ENCODE measurements at places on chromosomes 6 and 20.

DNA sequence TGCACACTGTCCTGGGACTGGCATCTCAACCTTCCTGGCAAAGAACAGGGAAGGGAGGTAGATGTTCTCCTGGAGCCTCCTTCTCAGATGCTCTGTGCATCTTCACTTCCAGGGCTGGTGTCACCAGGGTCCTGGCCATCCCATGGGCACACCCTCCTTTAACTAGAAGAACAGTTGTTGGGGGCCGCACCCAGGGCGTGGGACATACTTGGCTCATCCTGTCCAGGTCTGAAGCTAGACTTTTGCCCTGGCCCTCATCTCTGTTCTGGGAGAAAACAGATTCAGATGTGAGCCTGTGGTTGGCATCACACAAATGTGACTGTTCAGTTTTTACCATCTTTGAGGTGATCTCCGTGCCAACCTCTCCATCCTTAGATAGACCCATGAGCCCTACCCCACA lies 41.6 kb downstream of the FOXC1 start:
- DNase-seq, result no peak

DNA sequence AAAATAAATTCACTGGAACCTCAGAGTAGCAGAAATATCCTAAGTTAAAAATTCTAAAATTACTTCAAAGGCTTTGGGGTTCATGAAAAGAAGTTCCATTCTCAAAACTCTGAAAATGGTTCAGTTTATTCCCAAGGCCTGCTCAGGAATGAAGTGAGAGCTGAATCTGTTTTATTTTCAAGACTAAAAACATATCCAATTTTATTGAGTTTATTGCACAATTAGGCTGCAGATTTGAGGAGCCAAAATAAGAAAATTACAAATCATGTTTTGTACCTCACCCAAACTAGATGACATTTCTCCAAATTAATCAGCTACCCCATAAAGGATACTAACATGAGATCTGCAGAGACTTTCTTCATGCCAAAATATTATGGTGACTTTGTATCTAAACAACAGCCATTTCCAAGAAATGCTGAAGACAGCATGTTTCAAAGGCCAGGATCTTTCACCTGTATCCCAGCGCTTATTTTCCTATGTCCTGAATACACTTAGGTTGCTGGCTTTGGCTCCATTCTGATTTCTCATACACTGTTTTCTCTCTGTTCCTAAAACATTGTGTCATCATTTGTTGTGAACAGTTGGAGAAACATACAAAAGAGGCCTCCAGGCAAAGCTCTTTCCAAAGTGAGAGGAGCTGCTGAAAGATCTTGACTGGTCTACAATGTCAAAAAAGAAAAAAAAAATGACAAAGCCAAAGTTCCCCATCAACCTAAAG lies 85.7 kb upstream of the F13A1 start:
- DNase-seq, result no peak

DNA sequence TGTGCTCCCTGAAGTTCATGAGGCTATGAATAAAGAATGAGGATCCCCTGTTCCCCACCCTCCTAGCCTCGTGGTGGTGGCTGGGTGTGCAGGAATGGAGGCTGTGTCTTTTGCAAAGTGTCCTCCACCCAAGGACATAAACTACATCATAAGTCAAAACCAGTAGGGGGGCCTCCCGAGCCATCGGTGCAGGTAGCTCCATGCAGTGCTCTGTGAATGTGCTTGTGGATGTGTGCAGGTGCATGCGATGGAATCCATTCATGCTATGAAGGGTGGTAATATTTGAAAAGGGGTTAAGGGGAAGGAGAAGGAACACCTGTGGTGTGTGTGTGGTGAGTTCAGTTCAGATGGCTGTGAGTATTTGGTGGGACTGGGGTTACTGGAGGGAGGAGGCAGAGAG lies 197.3 kb downstream of the NRN1 start:
- no peak for DNase-seq

DNA sequence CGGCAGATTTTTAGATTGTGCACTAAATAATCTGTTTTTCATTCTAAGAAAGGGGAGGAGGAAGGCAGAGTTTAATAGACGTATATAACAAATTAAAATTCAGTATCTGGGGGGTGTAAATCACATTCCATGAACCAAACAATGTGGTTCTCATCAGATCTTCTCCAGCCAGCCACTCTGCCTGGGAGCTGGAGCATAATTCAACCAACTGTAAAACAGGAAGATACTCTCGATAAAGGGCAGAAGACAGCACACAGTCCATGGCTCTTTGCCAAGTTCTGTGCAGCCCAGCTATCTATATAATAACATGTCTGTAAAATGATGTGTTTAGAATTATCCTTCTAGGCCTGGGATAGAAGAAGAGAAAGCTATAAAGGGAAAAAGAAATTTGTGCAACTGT lies 289.9 kb upstream of the ZFP64 start:
- DNase-seq, result no peak

- DNase-seq, result no peak
These were observed 559.5 kb downstream of the UTRN start for GRCh38 chr6:144844596-144844995.

DNA sequence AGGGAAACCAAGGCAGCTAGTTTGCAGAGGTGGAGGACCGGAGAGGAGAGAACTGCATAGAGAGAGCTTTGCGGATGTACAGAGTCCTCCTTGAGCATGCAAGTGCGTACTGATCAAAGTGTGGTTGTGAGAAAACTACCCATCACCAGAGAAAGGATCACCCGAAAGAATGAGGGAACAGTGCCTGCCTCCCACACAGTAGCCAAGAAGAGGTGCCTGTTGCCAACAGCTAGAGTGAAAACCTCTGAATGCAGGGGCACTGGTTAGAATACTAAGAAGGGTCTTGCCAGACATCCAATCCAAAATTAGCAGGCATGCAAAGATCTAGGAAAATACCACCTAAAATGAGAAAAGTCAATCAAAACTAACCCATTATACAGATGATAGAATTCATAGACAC lies 166.6 kb upstream of the AKAP12 start:
- DNase-seq, result no peak

DNA sequence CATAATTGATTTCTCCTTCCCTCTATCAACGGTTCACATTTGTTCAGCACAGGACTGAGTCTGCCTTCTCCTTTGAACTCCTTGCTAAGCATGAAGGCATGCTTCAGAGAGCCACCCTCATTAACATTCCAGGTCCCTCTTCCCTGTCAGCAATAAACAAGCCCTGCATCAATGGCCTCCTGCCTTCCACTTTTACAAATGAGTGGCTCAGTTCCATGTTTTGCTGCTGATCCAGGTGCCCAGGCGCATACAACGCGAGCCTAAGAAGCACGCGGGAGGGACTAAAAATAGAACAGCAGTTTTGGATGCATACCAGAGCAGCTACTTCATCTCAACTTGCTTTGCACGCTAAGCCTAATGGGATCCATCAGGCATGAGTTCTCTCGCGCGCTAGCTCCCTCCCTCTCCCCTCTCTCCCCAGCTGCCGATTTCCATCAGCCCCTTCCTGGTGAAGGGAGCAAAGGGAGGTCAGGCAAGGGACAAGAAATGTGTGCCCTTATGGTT lies 53.4 kb downstream of the TRAF3IP2 start:
- peak; percentile 87 for DNase-seq

DNA sequence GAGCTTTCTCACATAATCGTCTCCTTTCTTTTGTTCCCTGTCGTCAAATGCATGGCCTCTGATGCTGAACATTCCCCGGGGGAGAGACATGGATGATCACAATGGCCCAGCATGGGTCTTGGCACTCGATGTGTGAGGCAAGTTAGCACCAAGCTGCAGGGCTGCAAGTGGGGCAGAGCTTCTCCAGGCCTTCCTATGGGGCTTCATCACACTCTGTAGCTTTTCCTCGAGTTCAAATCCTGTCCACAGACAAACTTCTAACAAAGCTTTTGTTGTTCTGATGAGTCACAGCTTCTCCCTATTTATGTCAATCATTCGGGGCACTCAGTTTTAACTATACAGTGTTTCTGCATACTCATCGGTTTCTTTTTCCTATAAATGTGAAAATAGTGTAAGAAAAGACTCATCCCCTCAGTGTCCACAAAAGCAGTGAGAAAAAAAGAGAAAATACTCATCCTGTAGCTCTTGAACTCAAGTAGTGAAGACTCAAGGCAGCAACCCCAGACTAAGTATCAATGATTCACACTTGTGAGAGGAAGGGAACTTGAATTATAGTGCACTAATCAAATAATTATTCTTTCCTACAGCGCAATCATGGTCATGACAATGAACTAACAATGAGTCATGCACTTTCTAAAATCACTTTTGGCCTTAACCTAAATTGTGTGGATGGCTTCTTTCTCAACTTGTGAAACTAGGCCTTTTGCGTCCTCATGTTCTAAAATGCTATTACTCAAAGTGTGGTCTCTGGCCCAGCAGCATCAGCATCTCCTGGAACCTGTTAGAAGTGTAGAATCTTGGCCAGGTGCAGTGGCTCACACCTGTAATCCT lies 68.4 kb upstream of the NOX3 start:
- peak; percentile 59 for DNase-seq

GRCh38 chr20:60466687-60467022 lies 508.4 kb downstream of the CDH26 start:
- no peak for DNase-seq

GRCh38 chr6:680251-680650 lies 12.7 kb downstream of the EXOC2 start:
- DNase-seq, result no peak

GRCh38 chr20:2173186-2173585 lies 71.6 kb downstream of the STK35 start:
- no peak for DNase-seq

GRCh38 chr6:143150281-143150680 lies 89.6 kb downstream of the AIG1 start:
- DNase-seq, result no peak

DNA sequence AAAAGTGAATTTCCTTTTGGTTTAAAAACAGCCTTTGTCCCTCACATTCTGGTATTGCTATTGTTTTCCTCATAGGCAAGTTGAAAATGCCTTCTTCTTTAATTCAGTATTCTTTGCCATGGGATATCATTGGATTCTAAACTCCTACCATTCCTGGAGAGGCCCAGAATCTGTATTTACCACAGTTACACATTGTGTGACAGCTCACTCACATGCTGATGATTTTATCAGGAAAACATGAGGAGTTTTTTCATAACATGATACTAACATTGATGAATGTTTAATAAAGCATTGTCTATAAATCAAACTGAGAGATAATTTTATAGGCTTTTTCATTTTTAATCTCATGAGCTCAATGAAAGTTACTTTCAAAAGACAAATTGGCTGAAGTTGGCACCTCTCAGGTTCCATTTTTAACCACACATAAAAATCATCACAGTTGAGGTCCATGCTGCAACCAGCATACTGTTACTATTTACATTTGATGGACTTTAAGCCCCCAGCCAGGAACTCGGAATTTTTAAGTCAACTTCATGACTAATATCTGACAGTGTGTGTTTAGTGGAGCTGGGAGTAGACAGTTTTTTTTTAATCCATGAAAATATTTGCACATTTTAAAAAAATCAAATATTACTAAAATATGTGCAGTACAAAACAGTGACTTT lies 82.8 kb downstream of the FAM83B start:
- DNase-seq, result peak; percentile 3

- peak; percentile 51 for DNase-seq
These were observed 31.2 kb downstream of the PARD6B start for GRCh38 chr20:50762435-50763220.

DNA sequence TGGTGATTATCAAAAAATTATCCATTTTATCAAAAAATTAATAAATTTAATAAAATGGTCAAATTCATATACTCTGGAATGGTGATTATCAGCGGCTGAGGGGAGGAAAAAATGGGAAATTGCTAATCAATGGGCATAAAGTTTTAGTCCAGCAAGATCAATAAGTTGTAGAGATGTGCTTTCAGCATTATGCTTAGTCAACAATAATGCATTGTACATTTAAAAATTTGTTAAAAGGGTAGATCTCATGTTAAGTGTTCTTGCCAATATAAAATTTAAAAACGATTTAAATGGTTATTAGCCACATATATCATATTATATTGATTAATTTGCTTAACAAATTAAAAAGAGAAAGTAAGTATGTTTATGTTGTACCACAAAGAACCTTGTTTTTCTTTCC lies 56.6 kb downstream of the HS3ST5 start:
- DNase-seq, result no peak

GRCh38 chr6:139368661-139369060 lies 5.8 kb downstream of the CITED2 start:
- DNase-seq, result no peak

GRCh38 chr6:140774080-140774505 lies 1358.6 kb upstream of the GJE1 start:
- DNase-seq, result peak; percentile 46

- DNase-seq, result peak; percentile 16
These were observed 725 bp upstream of the ISM1 start for GRCh38 chr20:13220194-13220903.

DNA sequence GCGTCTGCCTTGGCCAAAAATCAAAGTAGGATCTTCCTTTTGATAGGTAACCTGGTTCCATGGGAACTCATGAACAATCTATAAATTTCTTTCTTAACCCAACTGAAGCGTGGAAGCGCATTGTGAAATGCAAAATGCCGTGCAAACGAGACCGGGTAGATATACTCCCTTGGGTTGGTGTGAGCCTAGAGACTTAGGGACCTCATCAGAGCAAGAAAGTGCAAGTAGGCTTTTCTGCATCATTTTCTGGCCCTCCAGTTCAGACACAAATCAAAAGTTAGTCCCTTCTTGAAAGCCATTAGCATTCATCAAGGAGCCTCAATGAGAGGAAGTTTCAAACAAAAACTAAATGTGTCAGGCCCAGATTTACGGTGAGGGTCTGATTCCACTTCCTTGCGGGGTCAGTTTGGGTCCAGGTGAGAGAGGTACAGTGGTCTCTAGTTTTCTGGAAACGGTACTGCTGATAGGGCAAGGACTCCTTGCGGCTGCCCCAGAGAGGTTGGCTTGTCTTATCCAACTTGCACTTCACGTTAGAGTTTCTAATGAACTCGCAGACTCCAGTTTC lies 5.3 kb upstream of the ZNF184 start:
- peak; percentile 3 for DNase-seq

- DNase-seq, result no peak
These were observed 1686.4 kb downstream of the GRIK2 start for GRCh38 chr6:103079867-103080266.

DNA sequence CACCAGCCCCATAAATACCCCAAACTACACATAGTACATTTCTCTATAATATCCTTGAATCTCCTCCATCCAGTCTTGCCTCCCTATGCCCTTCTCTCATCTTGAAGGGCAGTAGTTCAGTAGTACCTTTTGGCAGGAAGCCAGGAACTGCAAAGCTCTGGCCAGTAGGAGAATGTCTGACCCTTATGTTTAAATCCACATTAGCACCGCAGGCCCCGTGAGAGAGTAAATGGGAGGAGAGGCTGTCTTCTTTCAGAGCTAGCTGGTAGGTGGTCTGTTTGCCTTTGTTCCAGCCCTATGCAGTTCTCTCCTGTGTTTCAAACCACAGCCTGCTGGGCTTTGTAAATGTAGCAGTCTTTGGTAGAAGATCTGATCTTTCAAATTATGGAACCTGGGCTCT lies 690.7 kb downstream of the DOK5 start:
- no peak for DNase-seq

DNA sequence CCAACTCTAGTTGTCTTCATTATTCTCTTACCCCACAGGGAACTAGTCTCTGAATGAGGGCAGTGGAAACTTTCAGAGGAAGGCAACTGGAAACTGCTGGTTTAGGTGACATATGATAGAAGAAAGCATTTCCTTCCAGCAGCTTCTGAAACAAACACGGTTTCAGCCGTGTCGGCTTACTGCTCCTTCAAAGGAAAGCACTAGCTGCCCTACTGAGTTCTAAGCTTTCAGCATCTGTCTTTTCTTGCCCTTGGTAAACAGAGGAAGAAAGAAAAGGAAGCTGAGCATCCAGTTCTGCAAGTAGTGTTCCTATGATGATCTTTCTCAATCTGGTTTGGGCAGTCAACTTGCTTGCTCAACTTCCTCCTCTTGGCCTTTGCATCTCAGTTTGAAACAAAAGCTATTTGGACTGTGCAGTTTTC lies 117.5 kb upstream of the CEP85L start:
- no peak for DNase-seq

GRCh38 chr6:150175586-150176151 lies 32.8 kb downstream of the PPP1R14C start:
- DNase-seq, result no peak

All from GM03348 (cell line).